ENCODE measurements at places on chromosomes 11 and 22.

DNA sequence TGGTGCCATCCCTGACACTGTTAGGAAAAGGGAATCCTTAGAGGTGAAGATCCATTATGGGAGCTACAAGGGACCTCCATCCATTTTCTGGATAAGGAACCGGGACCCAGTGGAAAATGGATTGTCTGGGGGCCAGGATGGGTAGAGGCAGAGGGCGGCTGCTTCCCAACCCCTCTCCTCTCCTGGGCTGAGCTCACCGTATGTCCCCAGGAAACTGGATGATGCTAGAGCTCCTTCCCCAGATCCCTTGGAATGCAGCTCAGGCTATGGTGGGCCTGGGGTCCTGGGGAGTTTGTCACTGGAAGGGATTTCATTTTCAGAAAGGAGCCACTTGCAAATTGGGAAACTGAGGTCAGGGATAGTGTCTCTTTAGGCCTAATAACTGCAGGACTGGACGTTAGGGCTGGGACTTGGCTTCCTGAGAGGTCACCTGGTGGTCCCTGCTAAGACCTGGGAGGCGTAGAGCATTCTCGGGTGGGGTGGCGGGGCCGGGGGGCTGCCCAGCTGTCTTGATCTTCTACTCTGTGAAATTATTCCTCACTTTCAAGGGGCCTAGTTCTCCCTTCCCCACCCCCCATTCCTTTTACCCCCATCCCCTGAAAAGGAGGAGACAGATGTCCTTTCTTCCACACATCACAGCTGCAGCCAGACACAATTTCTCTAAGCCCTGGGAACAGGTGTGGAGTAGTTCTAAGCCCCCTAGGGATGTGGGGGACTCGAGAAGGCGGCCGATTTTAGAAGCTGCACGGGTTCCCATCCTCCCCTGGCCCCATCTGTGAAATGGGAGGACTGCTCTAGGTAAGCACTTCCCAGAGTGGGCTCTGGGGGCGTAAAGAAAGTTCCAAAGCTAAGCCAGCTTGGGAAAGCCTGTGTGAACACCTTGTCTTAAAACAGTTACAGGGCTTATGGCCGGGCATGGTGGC is 99.8 kb downstream of the PKNOX2 start:
- DNase-seq = no peak

DNA sequence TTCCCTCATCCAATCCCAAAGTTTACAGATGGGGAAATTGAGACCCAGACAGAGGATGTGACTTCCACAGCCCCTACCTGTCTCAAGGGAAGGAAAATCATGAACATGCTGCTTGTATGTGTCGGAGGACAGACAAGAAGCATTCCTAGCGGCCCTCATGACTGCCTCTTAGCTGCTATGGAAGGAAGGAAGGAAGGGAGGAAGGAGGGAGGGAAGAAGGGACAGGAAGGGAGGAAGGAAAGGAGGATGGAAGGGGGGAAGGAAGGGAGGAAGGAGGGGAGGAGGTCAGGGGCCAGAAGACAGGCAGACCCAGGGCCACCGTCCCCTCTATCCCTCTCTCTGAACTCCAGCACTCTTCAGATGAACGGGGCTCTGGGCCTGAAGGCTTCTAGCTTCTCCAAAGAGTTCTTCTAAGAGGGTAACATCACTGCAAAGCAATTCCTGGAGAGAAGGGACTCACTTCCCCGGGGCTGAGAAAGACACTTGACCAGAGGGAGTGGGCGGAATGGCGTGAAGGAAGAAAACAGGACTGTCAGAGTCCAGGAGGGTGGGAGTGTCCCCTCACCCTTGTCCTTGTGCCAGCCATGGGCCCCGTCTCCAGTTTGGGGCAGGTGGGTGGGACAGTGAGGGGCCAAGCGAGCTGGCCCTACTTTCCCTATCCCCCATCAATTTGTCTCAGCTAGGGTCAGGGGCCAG is 149.4 kb downstream of the FEZ1 start:
- DNase-seq = no peak

DNA sequence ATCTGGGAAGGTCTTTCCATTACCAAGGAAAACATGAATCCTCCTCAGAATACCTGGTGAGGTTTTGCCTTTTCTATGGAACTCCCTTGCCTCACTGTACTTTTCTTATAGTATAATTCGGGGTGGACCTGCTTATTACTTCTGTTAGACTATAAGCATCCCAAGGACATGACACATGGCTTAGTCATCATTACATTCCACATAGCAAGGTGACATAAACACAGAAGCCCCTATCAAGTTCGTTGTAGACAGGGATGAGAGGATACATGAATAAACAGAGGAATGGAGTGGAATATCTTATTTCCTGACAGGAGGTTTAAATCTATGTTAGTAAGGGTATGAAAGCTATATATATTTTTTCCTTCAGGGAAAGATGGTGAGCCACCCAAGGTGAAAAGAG is 532.2 kb upstream of the CCDC90B start:
- DNase-seq = peak; percentile 47

- no peak for DNase-seq
Measured at GRCh38 chr11:74004046-74004695, 4.7 kb downstream of the UCP3 start.

DNA sequence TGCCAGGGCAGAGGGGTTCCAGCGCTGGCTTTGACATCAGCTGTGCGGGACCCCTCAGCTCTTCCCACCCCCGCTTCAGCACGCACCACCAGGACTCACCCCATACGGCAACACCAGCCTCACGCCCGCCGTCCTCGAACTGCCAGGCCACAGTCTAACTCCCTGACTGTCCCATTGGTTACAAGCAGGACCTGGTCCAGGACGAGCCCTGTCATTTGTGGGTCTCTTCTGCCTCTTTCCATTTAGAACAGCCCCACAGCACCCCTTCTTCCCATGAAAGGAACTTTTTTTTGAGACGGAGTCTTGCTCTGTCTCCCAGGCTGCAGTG is 81.7 kb downstream of the PHF21B start:
- no peak for DNase-seq

- peak; percentile 12 for DNase-seq
Measured at GRCh38 chr11:65651589-65652510, 10.9 kb downstream of the RELA start.

DNA sequence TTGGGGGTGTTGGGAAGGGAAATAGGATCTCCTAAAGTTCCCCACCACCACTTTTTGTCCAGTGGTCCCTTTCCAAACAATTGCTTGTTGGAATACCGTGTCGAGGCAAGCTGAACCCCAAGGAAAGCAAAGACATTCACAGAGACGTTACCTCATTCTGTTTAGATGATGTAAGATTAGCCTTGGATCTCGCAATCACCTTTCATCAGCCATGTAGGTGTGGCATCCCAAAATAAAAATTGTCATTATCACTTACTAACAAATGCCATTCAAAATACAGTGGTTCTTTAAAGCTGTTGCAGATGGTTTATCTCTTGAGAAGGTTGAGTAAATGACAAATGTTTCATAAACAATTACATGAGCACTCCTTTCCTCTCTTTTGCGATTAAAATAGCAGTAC is 86.5 kb upstream of the SLC25A18 start:
- peak; percentile 5 for DNase-seq

DNA sequence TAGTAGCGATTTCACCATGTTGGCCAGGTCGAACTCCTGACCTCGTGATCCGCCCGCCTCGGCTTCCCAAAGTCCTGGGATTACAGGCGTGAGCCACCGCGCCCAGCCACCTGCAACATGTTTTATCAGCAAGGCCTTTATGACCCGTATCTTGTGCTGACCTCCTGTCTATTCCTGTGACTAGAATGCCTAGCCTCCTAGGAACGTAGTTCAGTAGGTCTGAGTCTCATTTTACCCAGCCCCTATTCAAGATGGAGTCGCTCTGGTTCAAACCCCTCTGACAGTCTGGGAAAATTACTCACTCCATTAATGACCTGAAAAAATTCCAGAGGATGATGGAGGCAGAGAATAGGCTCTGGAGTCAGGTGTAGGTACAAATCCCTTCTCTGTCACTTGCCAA is 30.0 kb upstream of the CXCR5 start:
- DNase-seq = no peak

Measured in fibroblast of upper back skin (primary cell).